ENCODE measurements at places on chromosomes 1 and 21.

GRCh38 chr1:6625584-6626149, 999 bp downstream of the THAP3 start:
- DNase-seq: peak; percentile 50

DNA sequence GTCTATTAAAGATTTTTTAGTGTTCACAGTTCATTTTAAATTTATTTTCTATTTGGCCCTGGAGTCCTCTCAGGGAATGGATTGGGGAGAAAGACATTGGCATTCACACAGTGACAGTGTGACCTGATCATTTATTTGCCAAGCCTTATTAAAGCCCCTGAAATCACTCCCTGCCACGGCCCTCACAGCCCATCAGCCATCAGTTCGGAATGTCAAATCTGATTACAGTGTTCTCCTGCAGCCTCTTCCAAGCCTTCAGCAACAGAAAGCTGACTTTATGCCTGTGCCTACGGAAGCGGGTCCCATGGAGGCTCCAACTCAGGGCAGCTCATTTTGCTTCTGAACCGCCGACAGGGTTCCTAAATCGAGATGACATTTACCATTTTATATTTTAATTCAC, 451.2 kb downstream of the DSCAM start:
- DNase-seq: no peak

GRCh38 chr21:41615613-41616012, 107.7 kb upstream of the TMPRSS2 start:
- no peak for DNase-seq

DNA sequence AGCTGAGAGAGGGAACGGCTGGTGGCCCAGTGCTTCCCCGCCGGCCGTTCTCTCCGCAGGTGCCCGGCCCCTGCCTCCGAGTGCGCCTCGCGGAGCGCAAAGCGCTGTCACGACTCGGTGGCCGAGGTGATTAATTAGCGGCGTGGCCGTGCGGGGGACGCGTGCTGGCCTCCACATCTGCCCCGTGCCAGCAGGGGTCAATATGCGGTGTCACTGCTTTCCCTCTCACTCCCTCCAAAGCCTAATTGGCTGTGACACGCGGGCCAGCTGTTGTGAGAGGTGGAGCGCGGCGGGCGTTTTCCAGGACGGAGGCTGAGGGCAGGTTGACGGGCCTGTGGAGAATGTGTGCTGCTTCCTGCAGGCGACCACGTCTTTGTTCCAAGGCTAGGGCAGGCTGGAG, 239.0 kb downstream of the LMX1A start:
- DNase-seq: no peak

DNA sequence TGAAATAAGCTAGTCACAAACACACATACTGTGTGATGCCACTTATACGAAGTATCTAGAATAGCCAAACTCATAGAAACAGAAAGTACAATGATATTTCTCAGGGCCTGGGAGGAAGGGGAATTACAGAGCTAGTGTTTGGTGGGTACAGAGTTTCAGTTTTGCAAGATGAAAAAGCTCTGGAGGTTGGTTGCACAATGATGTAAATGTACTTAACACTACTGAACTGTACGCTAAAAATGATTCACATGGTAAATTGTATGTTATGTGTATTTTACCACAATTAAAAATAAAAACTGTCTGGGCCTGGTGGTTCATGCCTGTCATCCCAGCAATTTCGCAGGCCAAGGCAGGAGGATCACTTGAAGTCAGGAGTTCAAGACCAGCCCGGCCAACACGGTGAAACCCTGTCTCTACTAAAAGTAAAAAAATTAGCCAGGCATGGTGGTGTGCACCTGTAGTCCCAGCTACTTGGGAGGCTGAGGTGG, 15.3 kb upstream of the FHAD1 start:
- DNase-seq: peak; percentile 24

- no peak for DNase-seq
These were observed 36.4 kb downstream of the IGFN1 start for GRCh38 chr1:201226859-201227488.

GRCh38 chr1:3387401-3387800, 67.1 kb upstream of the ARHGEF16 start:
- DNase-seq: no peak

DNA sequence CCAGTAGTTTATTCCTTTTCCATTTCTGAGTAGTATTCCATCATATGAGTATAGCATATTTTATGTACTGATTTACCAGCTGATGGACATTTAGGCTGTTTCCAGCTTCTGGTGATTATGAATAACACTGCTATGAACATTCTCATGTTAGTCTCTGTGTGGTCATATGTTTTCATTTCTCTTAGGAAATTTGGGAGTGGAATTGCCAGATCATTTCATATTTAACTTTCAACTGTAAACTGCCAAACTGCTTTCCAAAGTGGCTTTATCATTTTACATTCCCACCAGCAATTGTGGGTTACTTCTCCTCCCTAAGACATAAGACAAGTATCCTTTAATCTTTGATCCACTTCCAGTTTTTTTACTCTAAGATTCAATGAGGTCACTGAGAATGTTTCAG, 85.7 kb upstream of the RALGPS2 start:
- DNase-seq: no peak
